HuH-7.5 (cell line): ENCODE measurements at places on chromosomes 2 and 18.
A peak's percentile ranks its signal among the peaks of the same experiment; 100 is the strongest.

DNA sequence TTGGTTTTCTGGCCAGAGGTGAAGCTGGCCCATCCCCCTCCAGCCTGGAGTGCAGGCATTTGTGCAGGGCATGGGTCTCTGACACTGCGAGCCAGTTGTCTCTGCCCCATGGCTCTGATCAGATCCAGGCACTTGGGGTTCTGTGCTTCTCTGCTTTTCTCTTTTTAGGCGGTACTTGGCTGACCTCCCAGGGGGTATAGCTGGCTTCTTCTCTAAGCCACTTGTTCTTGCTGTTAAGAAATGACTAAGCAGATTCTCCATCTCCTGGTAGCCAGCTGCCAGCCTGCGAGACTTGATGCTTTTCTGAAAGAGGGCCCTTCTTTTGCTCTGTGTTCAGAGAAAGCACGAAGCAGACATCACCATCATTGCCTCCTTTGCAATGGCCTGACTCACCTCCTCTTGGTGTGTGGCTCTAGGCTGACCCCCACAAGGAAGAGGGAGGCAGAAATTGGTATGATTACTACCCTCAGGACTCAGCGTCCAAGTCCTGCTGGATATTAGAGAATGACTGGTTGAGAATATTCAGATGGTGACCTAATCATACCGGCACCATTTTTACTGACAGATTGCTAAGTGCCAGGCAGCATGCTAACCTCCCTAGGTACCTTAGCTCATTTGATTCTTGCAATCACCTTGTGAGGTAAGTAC lies 32.7 kb downstream of the TNP1 start:
- no peak for DNase-seq

- DNase-seq: no peak
These were observed 183.1 kb downstream of the INO80D start for GRCh38 chr2:205902900-205903237.

- no peak for DNase-seq
These were observed 82.8 kb upstream of the REV1 start for GRCh38 chr2:99572373-99573164.

GRCh38 chr2:202265467-202266277 lies at the start of gene NOP58:
NOP58 (plus strand) TSS chr2:202265763; CDS start chr2:202265942, 179 bp downstream.
- DNase-seq: peak; percentile 69

DNA sequence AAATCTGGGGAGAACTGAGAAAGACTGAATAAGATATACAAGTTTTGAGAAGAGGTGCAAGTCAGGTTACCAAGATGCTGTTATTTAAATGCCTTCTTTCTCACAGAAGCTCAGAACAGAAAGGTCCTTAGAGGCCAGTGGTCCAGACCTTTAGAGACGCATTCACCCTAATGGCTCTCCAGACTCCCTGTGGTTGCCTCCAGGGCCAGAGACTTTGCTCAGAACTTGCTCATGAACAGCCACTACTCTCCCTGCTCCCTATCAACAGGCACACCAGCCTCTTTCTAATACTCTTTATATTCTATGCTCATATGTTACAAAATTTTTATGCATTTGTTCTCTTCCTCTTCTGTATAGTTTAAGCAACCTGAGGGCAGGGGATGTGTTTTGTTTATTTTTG lies 349.0 kb upstream of the TNP1 start:
- DNase-seq: no peak

DNA sequence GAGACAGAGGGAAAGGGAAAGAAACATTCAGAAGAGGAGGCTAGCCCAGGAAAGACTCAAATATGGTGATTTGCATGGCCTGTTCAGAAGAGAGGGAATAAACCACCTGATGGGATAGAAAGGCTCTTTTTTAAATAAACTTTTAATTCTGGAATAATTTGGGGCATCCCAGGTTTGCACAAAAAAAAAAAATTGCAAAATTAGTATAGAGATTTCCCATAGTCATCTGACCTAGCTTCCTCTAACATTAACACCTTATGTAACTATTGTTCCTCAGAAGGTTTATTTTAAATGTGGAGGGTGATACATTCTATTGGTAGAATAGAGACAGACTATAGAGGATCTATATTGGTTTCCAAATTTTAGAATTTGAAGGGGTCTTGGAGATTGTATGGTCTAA lies 330.4 kb upstream of the SLC14A2 start:
- DNase-seq: no peak
